ENCODE measurements at places on chromosomes 3 and 15. TPM values are rescaled to one million over a fixed set of nuclear protein-coding genes. Genes with fewer than 3 reads are reported as not detected.
A peak's percentile ranks its signal among the peaks of the same experiment; 100 is the strongest.

DNA sequence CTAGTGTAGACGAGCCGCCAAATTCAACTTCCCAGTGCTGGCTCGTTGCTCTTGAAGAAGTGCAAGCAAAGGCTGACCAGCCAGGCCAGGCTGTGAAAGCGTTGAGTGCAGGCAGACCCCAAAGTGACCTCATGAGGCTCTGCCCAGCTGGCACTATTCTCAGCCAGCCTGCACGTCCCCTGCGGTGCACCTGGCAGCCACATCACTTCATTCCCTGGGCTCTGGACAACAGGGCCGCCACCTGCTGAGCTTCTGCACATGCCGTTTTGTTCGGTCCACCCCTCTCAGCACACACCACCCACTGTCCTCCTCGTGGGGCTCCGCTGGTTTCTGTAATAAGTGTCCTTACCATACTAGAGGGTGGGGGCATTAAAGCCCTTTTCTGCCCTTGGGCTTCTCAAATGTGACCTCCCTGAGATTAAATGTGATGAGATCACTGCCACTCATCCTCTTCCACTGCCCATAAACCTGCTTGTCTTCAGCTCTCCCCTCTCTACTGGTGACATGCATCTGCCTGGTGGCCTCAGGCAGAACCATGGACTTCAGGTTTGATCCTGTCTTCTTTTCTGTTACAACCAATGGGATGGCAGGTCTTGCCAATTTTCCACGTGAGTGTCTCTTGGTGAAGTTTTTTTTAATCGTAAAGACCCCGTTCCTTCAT is 6.1 kb downstream of the RASGRF1 start:
- DNase-seq = no peak

GRCh38 chr3:196634829-196635228 is 4.7 kb upstream of the NRROS start:
- DNase-seq = peak; percentile 58

- DNase-seq = no peak
Measured at GRCh38 chr3:65963787-65964677, 74.7 kb downstream of the MAGI1 start.

DNA sequence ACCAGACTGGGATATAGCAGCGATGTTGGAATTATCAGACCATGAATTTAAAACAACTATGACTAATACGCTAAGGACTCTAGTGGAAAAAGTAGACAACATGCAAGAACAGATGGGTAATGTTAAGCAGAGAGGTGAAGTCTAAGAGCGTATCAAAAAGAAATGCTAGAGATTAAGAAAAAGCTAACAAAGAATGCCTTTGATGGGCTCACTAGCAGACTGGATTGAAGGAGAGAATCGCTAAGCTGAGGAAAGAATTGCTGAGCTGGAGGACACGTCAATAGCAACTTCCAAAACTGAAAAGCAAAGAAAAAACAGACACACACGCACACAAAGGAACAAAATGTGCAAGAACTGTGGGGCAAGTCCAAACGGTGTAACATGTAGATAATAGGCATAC is 20.0 kb upstream of the CMTM6 start:
- no peak for DNase-seq

DNA sequence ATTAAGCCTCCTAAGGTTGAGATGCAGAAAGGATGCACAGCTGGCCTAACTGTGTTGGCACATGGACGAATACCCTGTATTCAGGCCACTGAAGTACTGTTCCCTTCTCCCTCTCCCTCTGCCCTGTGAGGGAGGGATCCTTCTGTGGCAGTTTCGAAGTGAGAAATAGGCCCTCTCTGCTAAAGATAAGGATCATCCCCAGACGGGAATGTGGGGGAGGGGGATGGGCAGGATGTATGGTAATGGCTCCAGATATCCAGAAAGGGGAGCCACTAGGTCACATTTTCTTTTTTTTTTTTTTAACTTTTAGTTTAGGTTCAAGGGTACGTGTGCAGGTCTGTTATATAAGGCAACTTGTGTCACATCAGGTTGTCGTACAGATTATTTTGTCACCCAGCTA is 463.1 kb downstream of the TBL1XR1 start:
- no peak for DNase-seq

DNA sequence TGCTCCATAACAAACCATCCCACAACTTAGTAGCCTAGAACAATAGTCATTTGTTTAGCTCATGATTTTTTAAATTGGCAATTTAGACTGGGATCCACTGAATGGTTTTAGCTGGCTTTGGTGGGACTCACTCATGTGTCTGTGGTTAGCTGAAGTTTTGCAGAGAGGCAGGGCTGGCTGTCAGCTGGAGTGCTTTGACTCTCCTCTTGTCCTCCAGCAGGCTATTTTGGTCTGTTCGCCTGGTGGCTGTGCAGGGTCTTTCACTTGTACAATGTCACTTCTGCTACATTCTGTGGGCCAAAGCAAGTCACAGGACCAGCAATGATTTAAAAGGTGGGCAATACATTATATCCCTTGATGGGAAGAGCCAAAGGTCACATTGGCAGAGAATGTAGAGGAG is 1146.5 kb downstream of the ROBO2 start:
- DNase-seq = no peak

DNA sequence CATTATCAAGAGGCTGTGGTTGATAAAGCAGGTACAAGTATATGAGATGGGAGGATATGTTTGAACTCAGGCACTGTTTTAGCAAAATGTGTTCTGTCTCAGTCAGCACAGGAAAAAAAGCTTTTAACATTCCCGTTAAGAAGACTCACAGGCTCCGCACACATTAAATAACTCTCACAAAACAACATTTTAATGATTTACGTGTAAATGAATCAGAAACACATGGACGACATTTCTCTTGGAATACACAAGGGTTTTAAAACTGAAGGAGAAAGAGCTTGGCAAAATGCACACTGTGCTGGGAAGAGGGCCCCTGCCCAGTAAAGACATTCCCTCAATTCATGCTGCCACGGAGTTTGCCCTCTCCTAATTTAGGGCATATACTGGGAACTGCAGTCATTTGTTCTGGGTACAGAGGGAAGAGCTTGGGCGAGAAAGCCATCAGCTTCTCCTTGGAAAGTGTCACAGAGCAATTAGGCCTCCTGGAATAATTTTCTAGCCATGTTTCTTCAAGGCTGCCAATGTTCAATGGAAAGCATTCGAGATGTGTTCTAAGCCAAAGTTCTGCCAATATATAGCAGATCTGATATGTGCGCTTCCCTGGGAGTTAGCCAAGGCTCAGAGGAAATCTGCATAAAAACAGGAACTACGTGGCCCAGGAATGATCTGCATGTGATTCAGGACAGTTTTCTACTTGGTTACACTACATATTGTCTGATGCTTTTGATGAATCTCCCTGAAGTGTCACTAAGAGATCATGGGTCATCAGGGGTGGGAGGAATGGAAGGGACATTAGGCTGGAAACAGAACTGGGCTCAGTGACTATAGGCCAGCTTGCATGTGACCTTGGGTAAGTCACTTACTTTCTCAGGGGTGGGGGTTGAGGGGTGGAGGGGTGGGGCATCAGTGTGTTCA is 2.2 kb upstream of the MASP1 start:
- no peak for DNase-seq

- no peak for DNase-seq
Measured at GRCh38 chr3:48945891-48946549, 27.4 kb downstream of the ARIH2 start.

- DNase-seq = no peak
Measured at GRCh38 chr15:55337160-55337559, 18.1 kb downstream of the PIGB start.

- no peak for DNase-seq
Measured at GRCh38 chr3:45942051-45942825, 1.0 kb upstream of the CXCR6 start.

DNA sequence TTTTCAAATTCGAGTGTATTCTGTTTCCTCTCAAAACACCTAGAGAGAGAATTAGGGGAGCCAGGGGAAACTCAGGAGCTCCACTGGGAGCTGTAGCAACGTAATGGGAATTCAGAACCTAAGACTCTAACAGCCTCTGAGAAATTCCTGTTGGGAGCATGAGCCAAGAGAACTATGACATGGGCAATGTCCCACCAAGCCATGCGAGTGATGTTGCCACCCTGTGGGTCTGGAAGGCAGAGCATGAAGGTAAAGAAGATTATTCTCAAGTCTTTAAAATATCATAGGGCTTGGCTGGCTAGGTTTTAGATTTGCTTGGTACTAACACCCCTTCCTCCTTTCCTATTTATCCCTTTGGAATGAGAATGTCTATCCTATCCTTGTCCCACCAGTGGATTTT is 392.6 kb upstream of the ADAMTS9 start:
- no peak for DNase-seq

- no peak for DNase-seq
Measured at GRCh38 chr3:110391042-110391441, 680.6 kb upstream of the NECTIN3 start.

DNA sequence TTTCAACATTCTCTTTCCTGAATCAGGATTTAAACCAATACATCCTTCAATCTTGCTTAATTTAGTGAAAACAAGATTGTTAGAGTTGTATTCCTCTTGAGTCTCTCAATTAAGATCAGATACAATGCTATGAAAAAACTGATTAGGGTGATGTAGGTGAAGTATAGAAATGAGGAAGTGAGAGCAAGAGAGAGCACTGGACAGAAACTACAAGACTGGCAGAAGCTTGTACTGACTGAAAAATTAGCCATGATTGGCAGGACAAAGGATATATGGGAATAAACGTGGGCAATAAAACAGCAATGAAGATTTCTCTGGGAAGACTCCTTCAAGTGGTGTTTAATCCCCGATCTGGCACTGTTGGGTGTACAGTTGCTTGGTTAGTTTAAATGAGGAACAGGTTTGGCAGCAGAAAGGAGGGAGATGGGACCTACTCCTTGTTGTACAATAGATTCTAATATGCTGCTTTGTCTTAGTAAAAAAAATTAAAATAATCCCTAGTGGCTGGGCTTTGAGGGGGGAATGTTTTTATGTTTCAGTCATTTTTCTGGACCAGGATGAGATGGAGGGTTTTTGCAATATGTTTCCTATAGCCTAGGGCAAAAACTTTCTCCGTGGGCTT is 252.7 kb downstream of the SLC9A9 start:
- DNase-seq = no peak

GRCh38 chr3:180619723-180620122 is 17.8 kb downstream of the TTC14 start:
- no peak for DNase-seq

DNA sequence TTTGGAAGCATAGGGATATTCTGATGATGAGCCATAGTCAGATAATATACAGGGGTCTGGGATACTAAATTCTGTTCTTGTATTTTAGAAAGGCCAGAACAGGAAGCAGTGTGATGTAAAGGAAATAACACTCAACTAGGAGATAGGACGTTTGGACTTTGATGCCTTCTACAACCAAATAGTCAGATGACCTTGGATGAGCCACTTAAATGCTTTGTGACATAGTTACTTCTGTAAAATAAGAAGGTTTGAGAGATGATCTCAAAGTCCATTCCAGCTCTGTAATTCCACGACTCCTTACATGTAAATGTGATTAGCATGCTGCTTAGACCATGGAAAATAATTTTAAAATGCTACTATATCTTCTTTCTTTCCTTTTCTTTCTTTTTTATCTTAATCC is 29.5 kb upstream of the CCDC54 start:
- DNase-seq = no peak

- DNase-seq = no peak
Measured at GRCh38 chr3:41601404-41601987, 360.4 kb downstream of the ULK4 start.

The CTXN2 gene
- not detected for total RNA-seq

The DAG1 gene
- 149 TPM for total RNA-seq

The EEFSEC gene
- total RNA-seq = 20.8 TPM

The ARMC8 gene
- total RNA-seq = 45.2 TPM

The AGTR1 gene
- total RNA-seq = 2.2 TPM

The GPR149 gene
- not detected for total RNA-seq

The ZNF80 gene
- total RNA-seq = not detected

Measured in chondrocyte (in vitro differentiated cells).